GM23248 (cell line): ENCODE measurements at places on chromosomes 16 and 17. TPM values are rescaled to one million over a fixed set of nuclear protein-coding genes. Genes with fewer than 3 reads are reported as not detected.

The C17orf78 gene
- total RNA-seq = not detected in 2 replicates

DNA sequence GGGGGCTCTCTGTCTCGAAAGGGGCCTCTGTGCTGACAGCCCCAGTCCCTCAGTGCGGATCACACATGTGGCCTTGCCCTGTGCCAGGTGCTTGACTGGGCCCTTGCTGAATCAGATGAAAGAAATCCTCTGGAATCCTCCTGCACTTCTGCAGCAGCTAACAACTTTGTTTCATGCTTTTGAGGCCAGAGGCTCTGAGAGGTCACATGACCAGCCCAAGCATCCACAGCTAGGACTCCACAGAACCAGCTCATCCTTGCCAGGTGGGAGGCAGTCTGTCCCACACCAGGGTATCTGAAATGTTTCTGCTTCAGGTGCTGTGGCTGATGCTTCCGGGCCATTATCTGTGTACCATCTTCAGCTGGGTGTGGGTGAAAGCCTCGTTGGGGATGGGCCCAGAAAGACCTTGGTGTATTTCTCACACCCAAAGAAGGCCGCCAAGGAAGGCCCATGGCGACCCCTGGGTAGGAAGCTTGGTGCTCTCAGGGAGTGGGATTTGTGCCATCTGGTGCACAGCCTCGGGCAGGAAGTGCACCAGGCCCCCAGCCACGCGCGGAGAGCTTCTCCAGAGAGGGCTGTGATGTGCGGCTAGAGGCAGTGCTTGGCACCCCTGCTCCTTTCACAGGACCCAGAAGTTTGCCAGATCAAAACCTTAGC, 143.8 kb downstream of the CLEC16A start:
- peaks cover 14% of the 10 kb centered on the region for H3K4me1 ChIP-seq
- no peaks in the 10 kb centered on the region for H3K27me3 ChIP-seq
- no peak overlapping the region for H3K27ac ChIP-seq
- no peak overlapping the region for H3K4me3 ChIP-seq
- no peaks in the 10 kb centered on the region for H3K36me3 ChIP-seq
- DNase-seq = no peak

GRCh38 chr17:77446940-77447634, 306.3 kb downstream of the SEC14L1 start:
- H3K4me3 ChIP-seq = no peak overlapping the region
- H3K4me1 ChIP-seq = peaks cover 59% of the 10 kb centered on the region
- no peaks in the 10 kb centered on the region for H3K36me3 ChIP-seq
- no peak overlapping the region for H3K27ac ChIP-seq

The CDH3 gene
- total RNA-seq = under 0.01 TPM in 1 of 2 replicates, not detected in the other

DNA sequence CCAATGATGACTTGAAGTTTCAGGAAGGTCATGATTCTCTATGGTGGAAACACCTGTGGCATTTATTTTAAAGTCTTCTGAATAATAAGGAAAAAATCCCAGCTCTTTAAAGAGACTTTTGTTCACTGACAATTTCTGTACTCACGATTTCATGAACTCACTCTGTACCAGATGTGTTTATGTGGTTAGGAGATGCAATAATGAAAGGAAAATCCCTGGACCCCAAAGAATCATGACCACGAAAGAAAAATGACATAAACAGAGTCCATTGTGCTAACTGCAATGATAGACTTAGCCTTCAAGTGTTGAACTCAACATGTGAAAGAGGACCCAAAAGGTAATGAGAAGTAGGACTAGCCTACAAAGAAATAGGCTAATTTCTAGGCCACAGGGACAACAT, 947.5 kb downstream of the CDH11 start:
- no peak for DNase-seq
- no peaks in the 10 kb centered on the region for H3K36me3 ChIP-seq
- no peak overlapping the region for H3K27ac ChIP-seq
- no peaks in the 10 kb centered on the region for H3K4me1 ChIP-seq
- H3K27me3 ChIP-seq = no peaks in the 10 kb centered on the region

The SCARF1 gene
- total RNA-seq = 0.25 TPM in 1 of 2 replicates, not detected in the other
